ENCODE measurements at places on chromosomes 5 and 9.

- no peak for DNase-seq
Observed at GRCh38 chr5:124342584-124342983, 403.9 kb downstream of the ZNF608 start.

DNA sequence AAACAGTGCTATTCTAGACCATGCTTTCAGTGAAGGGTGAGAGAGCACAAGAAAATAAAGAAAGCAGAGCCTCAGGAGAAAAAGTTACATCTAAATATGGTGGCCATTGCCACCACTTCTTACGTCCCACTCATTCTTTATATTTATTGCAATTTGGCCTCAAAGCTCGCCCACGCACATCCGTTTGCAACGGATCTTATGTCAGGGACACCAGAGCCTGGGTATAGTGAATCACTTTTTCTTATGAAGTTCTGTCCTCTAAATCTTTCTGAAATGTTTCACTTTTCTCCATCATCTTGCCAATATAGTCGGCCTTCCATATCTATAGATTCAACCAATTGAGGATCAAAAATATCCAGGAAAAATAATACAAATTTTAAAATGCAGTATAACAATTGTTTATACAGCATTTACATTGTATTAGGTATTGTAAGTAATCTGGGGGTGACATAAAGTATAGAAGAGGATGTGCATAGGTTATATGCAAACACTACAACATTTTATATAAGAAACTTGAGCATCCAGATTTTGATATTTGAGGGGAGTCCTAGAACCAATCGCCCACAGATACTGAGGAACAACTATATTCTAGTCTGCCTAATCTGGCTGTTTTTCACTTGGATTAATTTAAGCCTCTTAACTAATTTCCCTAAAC is 35.2 kb downstream of the GOLPH3 start:
- DNase-seq: no peak

GRCh38 chr5:151357792-151358191 is 10.4 kb upstream of the SLC36A2 start:
- DNase-seq: no peak

- no peak for DNase-seq
Observed at GRCh38 chr9:114718801-114719221, 36.8 kb upstream of the TEX48 start.

GRCh38 chr5:116464144-116464708 is 110.4 kb downstream of the SEMA6A start:
- DNase-seq: no peak

GRCh38 chr5:56564541-56565282 is 250.6 kb upstream of the MAP3K1 start:
- no peak for DNase-seq

DNA sequence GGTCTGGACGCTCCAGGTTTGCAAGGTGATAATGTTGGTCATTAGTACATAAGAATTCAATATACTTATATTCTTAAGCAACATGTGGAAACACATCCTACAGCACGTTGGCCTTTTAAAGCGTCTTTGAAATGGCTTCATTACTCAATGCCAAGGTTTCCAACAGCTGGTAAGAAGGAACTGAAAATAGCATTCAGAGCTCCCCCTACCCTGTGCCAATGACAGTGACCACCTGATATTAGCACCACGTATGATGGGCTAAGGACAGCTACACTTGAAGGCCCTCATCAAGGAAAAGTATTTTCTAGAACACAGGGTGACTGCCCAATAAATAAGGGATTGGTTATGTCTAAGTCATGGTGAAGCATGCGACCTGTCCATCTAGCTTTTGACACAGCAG is 9.9 kb downstream of the ZNF622 start:
- DNase-seq: no peak

GRCh38 chr9:98775831-98776441 is 20.4 kb downstream of the ANKS6 start:
- no peak for DNase-seq

GRCh38 chr9:109771087-109771486 is 8.9 kb upstream of the PALM2AKAP2 start:
- no peak for DNase-seq

GRCh38 chr5:175733017-175733416 is 75.1 kb downstream of the HRH2 start:
- DNase-seq: no peak

GRCh38 chr5:1441166-1441865 is 3.9 kb downstream of the SLC6A3 start:
- no peak for DNase-seq

- peak; percentile 75 for DNase-seq
Observed at GRCh38 chr5:124583469-124584350, 162.7 kb downstream of the ZNF608 start.

- no peak for DNase-seq
Observed at GRCh38 chr5:65199993-65200675, 281.6 kb downstream of the ADAMTS6 start.

- DNase-seq: peak; percentile 72
Observed at GRCh38 chr9:2016408-2017330, 1.5 kb downstream of the SMARCA2 start.

GRCh38 chr5:2278825-2279456 is 396.2 kb upstream of the IRX4 start:
- DNase-seq: no peak

DNA sequence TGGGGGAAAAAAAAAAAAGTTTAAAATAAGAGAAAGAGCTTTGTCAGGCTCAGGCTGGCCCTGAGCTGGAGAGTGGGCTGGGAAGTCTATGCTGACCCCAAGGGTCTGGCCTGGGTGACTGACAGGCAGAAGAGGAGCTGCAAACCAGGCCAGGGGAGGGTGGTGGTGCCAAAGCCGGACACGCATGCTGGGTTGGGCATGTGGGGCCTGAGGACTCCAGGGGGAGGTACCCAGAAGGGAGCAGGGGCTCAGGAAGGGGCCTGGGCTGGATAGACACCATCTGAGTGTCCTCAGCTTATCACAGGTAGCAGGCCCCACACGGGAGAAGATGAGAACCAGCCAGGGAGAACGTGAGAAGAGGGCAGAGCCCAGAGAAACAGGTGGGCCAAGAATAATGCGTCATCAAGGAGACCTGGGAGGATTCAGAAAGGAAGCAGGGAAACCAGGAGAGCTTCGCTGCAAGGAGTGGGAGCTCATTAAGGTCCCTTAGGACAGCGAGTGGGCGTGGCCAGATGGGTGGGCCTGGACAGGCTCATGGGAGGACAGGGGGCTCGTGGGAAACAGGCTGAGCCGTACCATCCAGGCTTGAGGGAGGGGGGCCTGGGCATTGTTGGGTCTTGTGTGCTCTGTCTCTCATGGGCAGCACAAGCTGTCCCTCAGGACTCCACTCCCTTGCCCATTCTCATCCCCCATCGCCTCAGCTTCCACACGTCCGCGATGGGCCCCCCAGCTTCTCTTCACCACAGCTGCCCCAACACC is 16.0 kb downstream of the TMOD1 start:
- no peak for DNase-seq

- no peak for DNase-seq
Observed at GRCh38 chr9:3433066-3433465, 92.7 kb downstream of the RFX3 start.

- no peak for DNase-seq
Observed at GRCh38 chr5:34790069-34790468, 48.9 kb upstream of the TTC23L start.

DNA sequence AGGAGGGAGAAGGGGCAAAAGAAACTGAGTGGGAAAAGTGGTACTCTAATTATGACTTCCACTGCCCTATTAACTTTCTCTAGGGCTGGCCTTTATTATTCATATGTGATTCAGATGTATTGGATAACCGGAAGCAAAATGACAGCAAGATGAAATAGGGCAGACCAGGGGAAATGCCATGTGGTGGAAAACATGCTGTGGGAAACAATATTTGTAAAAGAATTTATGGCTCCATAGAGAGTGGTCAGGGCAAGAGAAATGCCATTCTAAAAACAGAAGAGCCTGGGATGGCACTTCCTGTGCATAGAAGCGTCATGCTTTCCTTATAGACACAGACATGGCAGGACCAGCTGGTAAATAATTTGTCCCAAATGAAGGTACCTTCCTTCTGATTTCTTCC is 67.7 kb downstream of the MEGF10 start:
- DNase-seq: no peak

DNA sequence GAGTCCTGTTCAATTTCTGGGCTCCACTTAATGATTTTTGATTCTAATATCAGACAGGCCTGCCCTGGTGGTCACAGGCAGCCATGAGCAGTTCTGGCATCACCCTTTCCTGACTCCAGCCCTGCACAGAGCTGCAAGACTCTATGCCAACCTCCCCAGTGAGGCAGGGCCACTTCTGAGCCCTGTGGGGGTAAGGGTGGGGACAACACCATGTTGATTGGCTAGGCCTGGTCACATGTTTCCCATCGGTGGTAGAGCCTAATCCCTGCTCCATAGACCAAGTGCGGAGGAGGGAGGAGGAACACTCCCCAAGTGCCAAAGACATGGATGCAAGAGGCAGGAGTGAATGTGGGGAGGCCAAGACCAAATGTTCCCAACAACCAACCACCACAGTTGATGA is 134.6 kb downstream of the PHF2 start:
- no peak for DNase-seq

GRCh38 chr5:172769616-172770373 is 1.2 kb downstream of the DUSP1 start:
- no peak for DNase-seq

GRCh38 chr9:29311221-29311620 is 1737.9 kb upstream of the C9orf72 start:
- DNase-seq: no peak

DNA sequence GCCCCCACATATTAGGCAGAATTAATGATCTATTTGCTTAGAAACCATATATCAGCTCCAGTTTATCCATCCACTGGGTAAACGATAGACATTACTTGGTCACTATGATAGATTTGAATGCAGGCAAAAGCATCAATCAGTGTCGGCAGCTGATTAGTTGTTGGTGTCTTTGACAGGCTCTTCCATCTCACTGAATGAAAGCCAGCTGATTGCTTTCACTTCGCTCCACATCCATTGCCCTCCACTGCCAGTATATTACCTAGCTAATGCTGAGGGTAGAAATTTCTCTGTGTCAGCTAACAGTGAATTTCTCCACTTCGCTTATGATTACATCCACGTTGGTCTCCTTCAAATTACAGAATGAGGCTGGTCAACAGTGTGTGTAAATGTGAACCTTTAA is 821.3 kb upstream of the TYRP1 start:
- DNase-seq: peak; percentile 34

DNA sequence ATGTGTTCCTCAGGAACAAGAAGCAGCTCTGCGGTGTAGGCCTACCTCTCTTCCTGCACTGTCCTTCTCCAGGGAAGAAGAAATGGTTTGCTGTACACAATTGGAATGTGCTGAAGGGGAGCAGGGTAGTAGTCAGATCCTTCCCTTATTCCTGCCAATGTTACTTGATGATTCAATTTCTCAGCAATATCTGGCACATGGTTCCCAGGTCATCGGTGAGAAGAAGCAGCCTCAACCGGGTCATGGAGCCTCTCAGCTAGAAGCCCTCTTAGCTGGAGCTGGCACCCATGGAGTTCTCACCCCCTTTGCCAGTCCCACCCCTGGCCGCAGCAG is 36.9 kb downstream of the ACTBL2 start:
- DNase-seq: no peak

DNA sequence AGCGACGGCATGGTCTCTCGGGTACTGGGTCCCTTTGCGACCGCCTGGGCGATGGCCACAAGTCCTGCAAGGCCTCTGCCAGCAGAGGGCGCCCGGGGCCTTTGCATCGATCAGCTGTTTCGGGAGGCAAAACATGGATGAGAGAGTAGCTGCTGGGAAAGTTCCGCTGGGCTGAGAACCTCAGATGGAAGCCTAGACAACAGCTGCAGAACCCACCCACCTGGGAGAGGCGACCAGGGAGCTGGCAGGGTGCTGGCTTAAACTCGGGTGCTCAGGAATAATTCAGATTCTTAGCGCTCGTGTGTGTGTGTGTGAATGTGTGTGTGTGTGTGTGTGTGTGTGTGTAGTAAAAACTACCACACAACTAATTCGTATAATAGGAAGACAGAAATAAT is 50.0 kb downstream of the TRIM32 start:
- DNase-seq: peak; percentile 52

DNA sequence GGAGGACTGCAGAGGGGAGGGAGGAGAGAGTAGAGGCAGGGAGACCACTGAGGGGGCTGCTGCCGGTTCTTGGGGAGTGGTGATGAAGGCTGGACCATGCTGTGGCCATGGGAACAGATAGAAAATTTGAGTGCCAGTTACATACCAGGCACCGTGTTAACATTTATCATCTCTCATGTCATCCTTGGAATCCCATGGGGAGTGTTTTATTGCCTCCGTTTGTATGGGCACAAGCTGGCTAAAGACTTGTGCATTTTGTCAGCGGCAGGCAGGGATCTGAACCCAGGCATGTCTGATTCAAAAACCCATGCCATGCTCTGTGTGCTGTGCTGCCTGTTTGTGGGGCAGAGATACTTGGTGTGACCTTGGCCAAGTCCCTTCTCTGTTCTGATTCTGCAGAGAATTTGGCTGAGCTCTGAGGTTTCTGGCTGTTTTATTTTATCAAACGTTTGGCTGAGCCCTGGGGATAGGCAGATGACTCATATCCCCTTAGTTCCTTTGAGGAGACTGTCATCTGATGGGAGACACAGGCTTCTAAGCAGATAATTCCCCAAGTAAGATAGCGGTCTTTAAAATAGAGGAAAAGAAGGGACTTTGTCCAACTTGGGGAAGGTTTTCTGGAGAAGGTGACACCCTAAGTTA is 22.2 kb downstream of the COL27A1 start:
- DNase-seq: no peak

All from DMS153 (cell line).